ENCODE measurements at places on chromosomes 11 and 22.

DNA sequence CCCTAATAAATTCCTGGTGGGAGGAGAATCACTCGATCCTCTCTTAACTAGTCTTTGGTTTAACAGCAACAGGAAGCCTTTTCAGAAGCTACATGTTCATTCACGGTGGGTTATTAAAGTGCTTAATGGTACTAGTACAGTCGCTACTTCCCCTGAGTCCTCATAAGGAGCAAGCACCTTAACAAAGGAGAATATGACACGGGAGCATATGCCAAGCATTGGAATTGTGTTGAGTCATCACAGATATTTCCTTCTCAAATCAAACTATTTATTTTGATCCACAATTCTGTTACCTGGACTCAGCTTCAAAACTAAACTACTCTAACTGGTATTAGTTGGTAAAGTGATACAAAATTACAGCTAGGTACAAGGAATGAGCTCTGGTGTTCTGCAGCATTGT, 177.5 kb upstream of the CTSC start:
- DNase-seq: no peak

DNA sequence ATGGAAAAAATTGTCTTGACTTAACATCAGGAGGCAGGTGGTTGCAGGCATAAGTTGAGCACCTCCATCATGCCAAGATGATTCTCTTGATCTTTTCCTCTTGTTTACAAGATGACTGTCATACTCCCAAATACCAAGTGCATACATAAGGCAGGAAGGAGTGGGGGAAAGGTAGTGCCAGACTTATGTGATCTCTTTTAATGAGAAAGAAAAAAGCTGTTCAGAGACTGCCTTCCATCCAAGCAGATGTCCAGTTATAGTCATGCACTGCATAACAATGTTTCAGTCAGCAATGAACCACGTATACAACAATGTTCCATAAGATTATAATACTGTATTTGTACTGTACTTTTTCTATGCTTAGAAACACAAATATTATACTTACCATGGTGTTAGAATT, 135.7 kb downstream of the EHF start:
- no peak for DNase-seq

- DNase-seq: no peak
Observed at GRCh38 chr11:83678831-83679584, 392.8 kb upstream of the CCDC90B start.

DNA sequence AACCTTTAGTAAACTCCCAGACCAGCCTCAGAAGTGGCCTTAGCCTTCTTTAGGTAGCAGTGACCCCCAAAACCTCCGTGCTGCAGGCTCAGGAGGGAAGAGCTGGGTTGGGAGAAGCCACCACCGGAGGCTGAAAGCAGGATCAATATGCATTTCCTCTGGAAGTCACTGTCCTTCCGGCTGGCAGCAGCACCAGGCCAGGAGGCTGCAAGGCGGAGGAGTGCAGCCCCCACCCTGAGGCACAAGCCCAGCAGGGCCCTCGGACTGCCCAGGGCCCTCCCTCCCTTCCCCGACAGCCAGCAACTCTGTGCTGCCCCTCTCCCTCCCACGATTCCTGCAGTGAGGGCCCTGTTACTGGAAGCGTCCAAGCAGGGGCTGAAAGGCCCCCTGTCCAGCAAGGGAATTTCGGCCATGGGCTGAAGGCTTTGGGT, 3.2 kb upstream of the NRXN2 start:
- DNase-seq: no peak

GRCh38 chr11:10742460-10743208, 8.4 kb upstream of the CTR9 start:
- DNase-seq: no peak

GRCh38 chr11:73265853-73266645, 6.1 kb upstream of the P2RY6 start:
- no peak for DNase-seq

DNA sequence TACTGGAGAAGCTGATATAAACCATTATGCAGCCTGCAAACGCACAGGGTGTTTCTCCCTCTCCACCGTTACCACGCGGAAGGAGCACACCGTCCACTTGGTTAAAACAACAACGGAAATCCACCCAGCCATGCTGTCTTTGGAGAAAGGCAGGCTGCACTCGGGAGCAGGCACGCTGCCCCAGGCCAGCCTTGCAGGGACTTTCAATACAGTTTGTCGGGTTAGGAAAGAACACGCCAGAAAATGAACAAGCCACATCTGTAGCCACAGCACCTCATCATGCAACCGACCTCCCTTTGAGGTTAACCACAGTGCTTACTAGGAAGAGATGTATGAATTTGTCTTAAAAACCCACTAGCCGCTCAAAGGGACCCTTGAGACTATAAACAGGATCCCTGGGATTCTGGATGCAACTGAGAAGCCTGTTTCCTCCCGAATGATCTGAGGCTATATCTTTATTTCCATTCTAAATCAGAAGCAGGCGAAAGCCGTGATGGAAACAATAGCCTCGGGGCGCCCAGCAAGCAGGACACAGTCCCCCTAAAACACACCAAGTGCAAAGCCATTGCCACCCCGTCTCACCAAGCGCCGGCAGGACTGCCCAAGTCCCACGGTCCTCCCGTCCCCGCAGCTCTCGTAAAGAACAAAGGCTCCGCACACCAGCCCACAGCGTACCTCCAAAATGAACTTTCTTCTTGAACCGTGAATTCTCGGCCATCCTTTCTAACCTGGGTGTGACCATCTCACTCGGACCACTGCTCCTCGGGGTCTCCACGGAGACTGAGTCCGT, 318.9 kb downstream of the CTTN start:
- DNase-seq: no peak

DNA sequence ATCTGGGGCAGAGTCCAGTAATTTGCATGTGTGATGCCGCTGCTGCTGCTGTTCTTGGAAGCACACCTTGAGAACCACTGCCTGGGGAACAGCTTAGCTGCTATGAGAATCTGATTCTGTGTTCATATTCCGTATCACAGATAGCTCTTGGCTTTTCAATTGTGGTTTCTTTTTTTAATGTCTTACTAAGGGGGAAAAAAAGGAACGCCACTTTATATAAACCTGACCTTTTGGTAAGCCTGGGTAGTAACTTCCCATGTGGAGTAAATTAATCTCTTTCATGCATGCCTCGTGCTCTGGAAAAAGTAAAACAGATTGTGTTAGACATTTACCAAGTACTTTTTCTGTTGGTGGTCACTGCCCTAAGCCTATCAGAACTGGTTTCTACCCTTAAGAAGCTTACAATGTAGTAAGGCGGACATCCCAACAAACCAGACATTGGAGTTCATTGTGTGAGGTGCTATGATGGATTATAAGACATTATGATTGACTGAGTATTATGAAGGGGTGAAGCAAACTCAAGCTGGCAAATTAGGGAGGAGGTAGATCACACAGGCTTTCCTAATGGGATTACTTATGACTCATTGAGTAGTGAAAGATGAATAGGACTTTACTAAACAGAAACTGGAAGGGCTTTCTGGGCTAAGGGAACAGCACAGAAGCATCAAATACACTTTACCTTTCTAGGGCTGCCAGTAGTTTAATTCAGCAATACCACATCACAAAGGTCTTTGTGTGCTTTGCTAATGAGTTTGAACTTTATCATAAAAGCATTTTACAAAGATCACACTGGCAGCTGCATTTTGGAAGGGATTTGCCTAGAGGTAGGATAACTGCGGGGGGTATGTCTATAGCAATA, 64.7 kb downstream of the MAML2 start:
- no peak for DNase-seq

- DNase-seq: no peak
Observed at GRCh38 chr11:108009497-108010370, 1.0 kb downstream of the CUL5 start.

DNA sequence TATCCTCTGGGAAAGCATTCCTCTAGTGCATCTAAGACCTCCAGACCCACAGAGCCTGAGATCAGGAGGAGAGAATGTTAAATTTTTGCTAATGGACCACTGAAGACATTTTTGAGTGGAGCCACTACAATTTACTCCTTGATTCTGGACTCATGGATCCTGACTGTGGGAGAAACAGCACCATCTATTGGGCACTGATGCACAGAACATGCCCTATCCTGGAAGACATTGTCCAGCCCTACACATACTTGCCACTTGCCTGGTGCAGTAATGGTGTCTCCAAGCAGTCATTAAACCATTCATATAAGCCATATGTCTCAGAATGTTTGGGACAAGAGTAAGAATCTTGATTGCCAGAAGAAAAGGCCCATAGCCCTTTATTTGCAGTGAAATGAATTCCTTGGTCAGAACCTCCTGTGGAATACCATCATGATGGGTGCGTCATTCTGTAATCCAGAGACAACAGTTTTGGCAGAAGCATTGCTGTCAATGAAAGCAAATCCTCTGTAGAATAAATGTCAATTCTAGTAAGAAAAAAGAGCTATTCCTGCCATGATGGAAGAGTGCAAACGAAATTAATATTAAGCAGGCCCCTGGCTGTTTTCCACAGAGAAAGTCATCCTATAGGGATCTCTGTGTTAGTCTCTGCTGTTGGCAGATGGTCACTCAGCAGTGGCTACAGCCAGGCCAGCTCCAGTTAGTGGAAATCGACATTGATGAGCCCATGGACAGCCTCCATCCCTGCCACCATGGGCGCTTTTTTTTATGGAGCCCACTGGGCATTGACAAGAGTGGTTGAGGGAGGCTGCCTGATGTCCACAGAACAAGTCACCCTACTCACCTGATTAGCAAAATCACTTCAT, 43.5 kb downstream of the GGTLC2 start:
- no peak for DNase-seq

DNA sequence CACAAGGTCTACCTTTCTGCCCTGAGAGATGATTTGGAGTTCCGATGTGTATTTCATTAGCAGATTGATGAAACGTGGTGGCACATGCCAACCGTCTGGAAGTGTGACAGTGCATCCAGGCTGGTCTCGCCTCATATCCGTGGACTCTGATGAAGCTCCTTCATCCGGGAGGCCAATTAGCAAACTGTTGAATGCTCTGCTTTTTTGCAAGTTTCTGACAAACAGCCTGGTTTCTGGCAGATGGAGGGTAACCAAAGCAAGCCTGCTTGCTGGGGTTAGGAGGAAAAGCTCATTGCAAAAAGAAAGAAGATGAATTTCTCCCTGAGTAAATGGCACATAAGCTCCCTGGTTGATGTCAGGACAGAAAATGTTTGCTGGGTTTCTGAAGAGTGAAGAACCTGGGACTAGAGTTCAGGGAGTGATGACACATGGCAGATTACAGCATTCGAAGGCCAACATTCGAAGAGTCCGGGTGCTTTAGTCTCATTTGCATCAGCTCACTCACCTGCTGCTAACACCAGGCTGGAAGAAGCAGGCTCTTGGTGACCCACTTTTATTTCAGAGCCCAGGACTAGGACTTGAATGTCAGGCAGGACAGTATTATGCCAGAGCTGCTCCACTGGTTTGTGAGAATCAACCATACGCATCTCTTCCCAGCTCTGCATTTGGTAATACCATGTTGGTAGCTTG, 135.9 kb upstream of the TTC12 start:
- no peak for DNase-seq

- DNase-seq: peak; percentile 68
Observed at GRCh38 chr11:60899046-60899936, 7.1 kb downstream of the PRPF19 start.

DNA sequence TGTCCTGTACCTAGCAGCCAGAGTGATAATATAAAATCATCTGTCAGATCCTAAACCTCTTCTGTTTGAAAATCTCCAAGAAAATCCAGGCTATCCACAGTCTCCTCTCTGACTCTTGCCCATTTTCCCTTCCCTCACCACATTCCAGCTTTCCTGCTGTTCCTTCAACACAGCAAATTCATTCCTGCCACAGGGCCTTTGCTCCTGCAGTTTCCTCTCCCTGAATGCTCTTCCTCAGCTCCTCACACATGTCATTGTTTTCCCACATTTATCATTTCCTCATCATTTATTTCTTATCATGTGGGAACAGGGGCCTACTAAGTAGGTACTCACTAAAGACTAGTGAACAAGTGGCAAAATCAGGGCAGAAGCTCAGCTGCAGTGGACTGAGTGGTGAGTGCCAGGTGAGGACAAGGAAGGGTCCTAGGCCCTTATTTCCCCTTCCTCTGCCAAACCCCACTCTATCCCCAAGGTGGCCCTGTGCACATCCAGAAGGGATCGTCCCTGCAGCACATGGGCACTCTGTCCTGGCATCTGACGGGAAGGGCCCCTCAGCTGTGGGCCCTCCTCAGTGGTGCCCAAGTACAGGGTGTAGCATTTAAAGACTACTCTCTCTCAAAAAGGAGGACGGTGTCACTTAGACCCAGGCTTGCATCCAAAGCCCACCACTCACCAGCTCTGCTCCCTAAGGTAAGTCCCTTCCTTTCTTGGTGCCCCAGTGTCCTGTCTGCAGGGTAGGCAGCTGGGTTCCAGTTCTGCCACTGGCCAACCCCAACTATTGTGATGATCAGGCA, 2.0 kb downstream of the LRRC32 start:
- DNase-seq: no peak

DNA sequence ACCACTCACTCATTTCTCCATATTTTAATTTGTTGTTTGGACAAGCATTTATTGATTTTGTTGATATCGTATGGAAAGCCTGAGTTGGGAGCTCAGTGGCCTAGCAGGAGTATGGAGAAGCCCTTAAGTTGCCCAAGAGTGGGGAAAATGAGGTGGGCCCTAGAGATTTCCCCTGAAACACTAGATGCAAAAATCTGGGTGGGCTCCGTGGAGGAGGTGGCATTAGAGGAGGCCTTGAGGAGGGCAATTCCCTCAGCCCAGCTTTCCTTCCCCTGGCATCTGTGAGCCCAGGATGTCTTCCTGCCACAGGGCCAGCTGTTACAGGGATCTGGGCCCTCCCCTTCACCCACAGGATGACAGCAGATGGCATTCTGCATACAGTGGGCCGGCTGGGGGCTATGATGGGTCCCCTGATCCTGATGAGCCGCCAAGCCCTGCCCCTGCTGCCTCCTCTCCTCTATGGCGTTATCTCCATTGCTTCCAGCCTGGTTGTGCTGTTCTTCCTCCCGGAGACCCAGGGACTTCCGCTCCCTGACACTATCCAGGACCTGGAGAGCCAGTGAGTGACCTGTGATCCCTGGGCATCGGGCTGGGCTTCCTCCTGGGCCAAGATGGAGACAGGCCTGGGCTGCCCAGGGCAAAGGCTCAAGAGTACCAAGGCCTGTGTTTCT, 21.6 kb upstream of the SLC22A12 start:
- no peak for DNase-seq

DNA sequence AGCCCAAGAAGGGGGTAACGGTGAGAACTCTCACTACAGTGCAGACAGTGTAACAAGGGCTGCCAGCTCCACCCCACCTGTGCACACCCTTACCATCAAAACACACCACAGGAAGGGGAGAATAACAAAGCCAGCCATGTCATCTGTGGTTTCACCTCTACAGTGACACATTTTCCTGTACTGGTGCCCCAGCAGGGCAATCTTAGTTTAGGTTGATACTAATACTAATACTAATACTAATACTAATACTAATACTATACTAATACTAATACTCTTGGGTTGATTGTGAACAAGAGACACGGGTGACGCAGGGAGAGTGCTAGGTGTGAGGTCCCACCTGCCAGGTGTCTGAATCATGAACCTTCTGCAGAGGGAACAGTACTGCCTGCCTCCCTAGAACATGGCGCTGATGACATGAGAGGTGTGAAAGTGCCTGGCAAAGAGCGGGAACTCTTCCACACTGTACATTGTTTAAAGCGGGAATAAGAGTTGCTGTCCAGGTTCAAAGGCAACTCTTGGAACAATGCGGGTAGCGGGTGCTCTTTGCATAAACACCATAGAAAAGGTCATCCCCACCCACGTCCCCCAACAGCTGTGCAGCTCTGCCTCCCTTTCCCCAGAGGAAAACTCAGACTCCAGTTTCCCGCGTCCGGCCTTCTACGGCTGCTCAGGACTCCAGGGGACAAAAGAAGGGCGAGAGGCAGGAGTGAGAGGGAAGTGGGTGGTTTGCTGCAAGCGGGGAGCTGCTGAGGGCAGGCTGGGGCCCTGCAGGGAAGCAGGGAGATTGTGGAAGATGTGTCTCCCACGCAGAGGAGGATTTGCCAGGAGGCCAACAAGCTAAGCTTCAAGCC, 25.0 kb upstream of the TMPRSS4 start:
- peak; percentile 63 for DNase-seq

All from T-helper 2 cell (primary cell).